ENCODE measurements at places on chromosomes 1 and 21.

- peaks cover 25% of the 10 kb centered on the region for H3K4me1 ChIP-seq
- no peaks in the 10 kb centered on the region for H3K27me3 ChIP-seq
- H3K27ac ChIP-seq, result peak overlapping the region; percentile 91
- DNase-seq, result no peak
- H3K36me3 ChIP-seq, result no peaks in the 10 kb centered on the region
- peak overlapping the region; percentile 79 for H3K4me3 ChIP-seq
Measured at GRCh38 chr1:31413405-31414001, 490 bp downstream of the SERINC2 start.

DNA sequence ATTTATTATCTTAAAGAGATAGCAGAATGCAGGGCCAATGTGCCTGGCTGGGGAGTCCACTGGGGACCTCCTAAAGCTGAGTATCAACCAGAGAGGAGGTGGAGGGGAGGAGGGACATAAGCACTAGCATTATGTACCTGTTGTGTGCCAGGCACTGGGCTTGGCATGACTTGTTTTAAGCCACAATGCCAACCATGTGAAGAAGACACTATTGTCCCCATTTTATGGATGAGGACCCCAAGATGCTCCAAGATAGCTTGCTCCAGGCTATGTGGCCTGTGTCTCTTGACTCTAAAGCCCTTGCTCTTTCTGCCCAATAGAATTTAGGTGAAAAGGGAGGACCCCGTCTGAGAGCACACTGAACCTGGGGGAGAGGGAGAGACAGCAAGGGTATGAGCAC lies 111.3 kb downstream of the GLIS1 start:
- no peaks in the 10 kb centered on the region for H3K36me3 ChIP-seq
- DNase-seq, result no peak
- peaks cover 6% of the 10 kb centered on the region for H3K4me1 ChIP-seq
- no peak overlapping the region for H3K4me3 ChIP-seq

- H3K27ac ChIP-seq, result no peak overlapping the region
- no peak overlapping the region for H3K4me3 ChIP-seq
- peaks cover 2% of the 10 kb centered on the region for H3K4me1 ChIP-seq
Measured at GRCh38 chr1:231206856-231207255, 34.2 kb upstream of the GNPAT start.

GRCh38 chr1:55053265-55053954 lies 14.1 kb downstream of the PCSK9 start:
- no peak overlapping the region for H3K27ac ChIP-seq
- H3K4me3 ChIP-seq, result no peak overlapping the region
- no peaks in the 10 kb centered on the region for H3K36me3 ChIP-seq
- H3K4me1 ChIP-seq, result no peaks in the 10 kb centered on the region

GRCh38 chr21:15326032-15326867 lies 261.4 kb upstream of the NRIP1 start:
- H3K27me3 ChIP-seq, result no peaks in the 10 kb centered on the region
- DNase-seq, result no peak
- no peaks in the 10 kb centered on the region for H3K36me3 ChIP-seq

GRCh38 chr1:54272134-54272533 lies 72.2 kb downstream of the MRPL37 start:
- H3K27ac ChIP-seq, result peak overlapping the region; percentile 87
- no peak for DNase-seq
- no peak overlapping the region for H3K4me3 ChIP-seq
- peaks cover 98% of the 10 kb centered on the region for H3K4me1 ChIP-seq

DNA sequence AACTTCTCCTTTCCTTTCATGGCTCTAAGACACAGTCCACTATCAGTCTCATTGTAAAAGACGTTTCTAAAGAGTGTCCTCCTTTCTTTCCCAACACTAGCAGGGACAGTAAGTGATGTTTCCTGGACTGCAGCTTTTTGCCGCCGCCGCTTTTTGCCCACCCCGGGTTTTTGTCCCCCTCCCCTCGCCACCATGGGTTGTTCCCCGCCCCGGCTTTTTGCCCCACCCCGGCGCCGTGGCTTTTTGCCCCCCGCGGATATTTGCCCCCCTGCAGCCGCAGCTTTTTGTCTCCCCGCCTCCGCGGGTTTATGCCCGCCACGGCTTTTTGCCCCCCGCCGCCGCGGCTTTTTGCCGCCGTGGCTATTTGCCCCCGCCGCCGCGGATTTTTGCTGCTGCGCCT lies 95.2 kb downstream of the TPTE start:
- H3K36me3 ChIP-seq, result no peaks in the 10 kb centered on the region
- H3K27ac ChIP-seq, result no peak overlapping the region
- H3K4me1 ChIP-seq, result no peaks in the 10 kb centered on the region
- H3K4me3 ChIP-seq, result no peak overlapping the region
- no peaks in the 10 kb centered on the region for H3K27me3 ChIP-seq

- no peaks in the 10 kb centered on the region for H3K36me3 ChIP-seq
- no peak overlapping the region for H3K27ac ChIP-seq
- no peaks in the 10 kb centered on the region for H3K27me3 ChIP-seq
- no peak for DNase-seq
Measured at GRCh38 chr1:241542199-241542907, 10.2 kb downstream of the KMO start.

DNA sequence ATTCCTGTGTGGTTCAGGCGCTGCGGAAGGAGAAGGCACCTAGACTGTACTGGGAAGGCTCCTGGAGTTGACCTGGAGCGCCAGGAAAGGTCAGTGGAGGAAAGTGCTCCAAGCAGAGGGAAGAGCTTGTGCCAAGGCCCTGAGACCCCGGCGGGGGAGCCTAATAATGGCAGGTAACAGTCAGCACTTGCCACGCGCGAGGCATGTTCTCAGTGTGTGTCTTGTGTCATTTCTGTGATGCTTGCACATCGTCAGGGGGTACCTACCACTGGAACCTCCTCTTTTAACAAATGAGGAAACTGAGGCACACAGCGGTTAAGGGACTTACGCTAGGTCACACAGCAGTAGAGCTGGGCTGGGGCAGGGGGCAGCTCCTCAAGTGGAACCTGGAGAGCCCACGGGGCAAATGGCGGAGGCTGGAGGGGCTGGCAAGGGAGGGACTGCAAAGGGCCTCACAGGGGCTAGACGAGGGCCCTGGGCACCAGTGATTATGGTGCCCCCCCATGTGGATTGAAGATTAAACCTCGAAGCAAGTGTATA lies 976 bp upstream of the BMP8B start:
- H3K36me3 ChIP-seq, result no peaks in the 10 kb centered on the region
- H3K4me3 ChIP-seq, result peak overlapping the region; percentile 57
- H3K27me3 ChIP-seq, result no peaks in the 10 kb centered on the region
- H3K4me1 ChIP-seq, result peaks cover 6% of the 10 kb centered on the region
- DNase-seq, result no peak
- H3K27ac ChIP-seq, result no peak overlapping the region

- H3K4me1 ChIP-seq, result peaks cover 30% of the 10 kb centered on the region
- H3K4me3 ChIP-seq, result no peak overlapping the region
- H3K27me3 ChIP-seq, result no peaks in the 10 kb centered on the region
- no peaks in the 10 kb centered on the region for H3K36me3 ChIP-seq
- H3K27ac ChIP-seq, result peak overlapping the region; percentile 80
Measured at GRCh38 chr1:94067196-94067595, 53.8 kb downstream of the ABCA4 start.

- no peak for DNase-seq
- H3K27me3 ChIP-seq, result no peaks in the 10 kb centered on the region
- no peaks in the 10 kb centered on the region for H3K36me3 ChIP-seq
- no peak overlapping the region for H3K27ac ChIP-seq
Measured at GRCh38 chr1:184770181-184770979, 15.7 kb upstream of the EDEM3 start.

GRCh38 chr1:152495066-152495675 lies 15.4 kb upstream of the LCE5A start:
- H3K4me3 ChIP-seq, result no peak overlapping the region
- H3K4me1 ChIP-seq, result no peaks in the 10 kb centered on the region
- no peaks in the 10 kb centered on the region for H3K36me3 ChIP-seq
- no peak for DNase-seq
- no peaks in the 10 kb centered on the region for H3K27me3 ChIP-seq

GRCh38 chr1:4755301-4755845 lies 101.0 kb downstream of the AJAP1 start:
- no peaks in the 10 kb centered on the region for H3K36me3 ChIP-seq
- no peaks in the 10 kb centered on the region for H3K4me1 ChIP-seq
- H3K27me3 ChIP-seq, result no peaks in the 10 kb centered on the region
- no peak overlapping the region for H3K27ac ChIP-seq
- no peak overlapping the region for H3K4me3 ChIP-seq
- no peak for DNase-seq

GRCh38 chr1:110053552-110054428 lies 16.7 kb downstream of the ALX3 start:
- peaks cover 100% of the 10 kb centered on the region for H3K36me3 ChIP-seq
- H3K4me3 ChIP-seq, result no peak overlapping the region
- no peak for DNase-seq
- H3K27ac ChIP-seq, result no peak overlapping the region

DNA sequence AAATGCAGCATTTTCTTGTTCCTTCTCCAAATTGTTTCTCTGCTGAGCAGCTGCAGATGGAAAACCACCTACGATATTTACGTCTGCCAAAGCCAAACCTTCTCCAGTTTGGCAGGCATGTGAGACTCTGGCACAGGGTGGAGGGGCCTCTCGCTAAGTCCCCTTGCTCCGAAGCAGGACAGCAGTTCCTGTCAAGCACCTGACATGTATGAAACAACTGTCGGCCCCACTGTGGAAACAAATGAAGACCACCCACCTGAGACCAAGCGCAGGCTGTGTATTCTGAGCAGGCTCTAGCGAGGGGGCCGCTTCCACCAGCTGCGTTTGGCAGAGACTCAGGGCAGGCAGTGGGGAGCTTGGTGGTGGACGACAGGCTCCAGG lies 74.7 kb downstream of the RIPK4 start:
- no peaks in the 10 kb centered on the region for H3K36me3 ChIP-seq
- no peak for DNase-seq
- no peak overlapping the region for H3K27ac ChIP-seq
- peaks cover 26% of the 10 kb centered on the region for H3K4me1 ChIP-seq

DNA sequence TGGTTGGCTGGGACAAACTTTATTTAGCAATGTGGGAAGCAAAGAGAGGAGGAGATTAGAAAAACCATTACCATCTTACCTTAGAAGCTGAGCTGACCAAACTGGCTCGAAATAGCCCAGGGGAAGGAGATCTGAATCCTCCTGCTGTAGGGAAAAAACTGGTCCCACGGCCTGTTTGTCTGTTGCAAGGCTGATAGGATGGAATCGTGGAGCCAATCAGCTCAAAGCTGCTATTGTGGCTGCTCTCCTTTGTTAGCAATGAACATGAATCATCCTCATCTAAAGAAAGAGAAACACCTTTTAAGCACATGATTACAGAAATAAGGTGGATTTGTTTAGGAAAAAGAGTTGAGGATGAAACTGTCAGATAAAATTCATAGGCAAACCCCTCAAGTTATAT lies 21.5 kb downstream of the CLSPN start:
- no peak overlapping the region for H3K4me3 ChIP-seq
- H3K27ac ChIP-seq, result no peak overlapping the region
- H3K27me3 ChIP-seq, result no peaks in the 10 kb centered on the region
- no peaks in the 10 kb centered on the region for H3K36me3 ChIP-seq
- no peaks in the 10 kb centered on the region for H3K4me1 ChIP-seq

DNA sequence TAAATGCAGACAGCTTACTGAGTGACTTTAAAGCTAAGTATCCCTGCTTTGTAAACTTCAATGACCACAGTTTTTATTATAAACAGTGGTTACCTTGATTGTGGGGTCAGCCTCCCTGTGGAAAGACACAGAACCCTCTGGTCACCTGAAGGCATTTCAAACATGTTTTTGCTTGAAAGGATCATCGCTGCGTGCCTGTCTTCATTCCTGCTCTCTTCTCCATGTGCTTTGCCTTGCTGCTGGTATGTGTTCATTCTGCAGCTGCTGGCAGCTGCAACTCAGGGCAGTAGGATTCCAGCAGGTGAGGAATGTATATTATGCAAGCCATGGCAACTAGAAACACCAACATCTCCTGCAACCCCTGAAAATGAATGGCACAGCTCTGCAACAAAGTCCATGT lies 81.0 kb upstream of the VAV3 start:
- no peaks in the 10 kb centered on the region for H3K27me3 ChIP-seq
- H3K4me3 ChIP-seq, result no peak overlapping the region
- DNase-seq, result no peak
- peaks cover 2% of the 10 kb centered on the region for H3K4me1 ChIP-seq
- no peaks in the 10 kb centered on the region for H3K36me3 ChIP-seq
- no peak overlapping the region for H3K27ac ChIP-seq

GRCh38 chr1:79353224-79353623 lies 346.7 kb upstream of the ADGRL4 start:
- no peaks in the 10 kb centered on the region for H3K4me1 ChIP-seq
- H3K36me3 ChIP-seq, result no peaks in the 10 kb centered on the region
- H3K27me3 ChIP-seq, result no peaks in the 10 kb centered on the region
- DNase-seq, result no peak
- no peak overlapping the region for H3K4me3 ChIP-seq
- H3K27ac ChIP-seq, result no peak overlapping the region

GRCh38 chr1:210796421-210796820 lies 337.5 kb downstream of the KCNH1 start:
- DNase-seq, result no peak
- H3K27ac ChIP-seq, result no peak overlapping the region
- no peak overlapping the region for H3K4me3 ChIP-seq
- no peaks in the 10 kb centered on the region for H3K4me1 ChIP-seq

DNA sequence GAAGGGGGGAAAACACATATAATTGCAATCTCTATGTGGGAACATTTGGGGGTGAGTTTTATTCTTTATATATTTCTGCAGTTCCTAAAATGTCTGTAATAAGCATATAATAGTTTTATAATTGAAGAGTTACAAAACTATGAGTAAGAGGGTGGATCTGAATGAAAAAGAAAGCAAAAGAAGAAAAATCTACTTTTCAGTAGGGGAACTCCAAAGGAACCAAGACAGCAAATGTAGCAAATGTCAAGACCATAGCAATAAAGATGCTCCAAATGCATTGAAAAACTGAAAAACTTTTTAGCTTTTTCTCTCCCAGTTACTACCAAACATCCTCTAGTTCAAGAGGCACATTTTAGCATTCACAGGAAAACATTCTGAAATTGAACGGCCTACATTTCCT lies 434.8 kb downstream of the LMO4 start:
- H3K27ac ChIP-seq, result no peak overlapping the region
- no peak for DNase-seq
- no peaks in the 10 kb centered on the region for H3K27me3 ChIP-seq
- no peak overlapping the region for H3K4me3 ChIP-seq
